ENCODE measurements at places on chromosomes 1 and 21.

DNA sequence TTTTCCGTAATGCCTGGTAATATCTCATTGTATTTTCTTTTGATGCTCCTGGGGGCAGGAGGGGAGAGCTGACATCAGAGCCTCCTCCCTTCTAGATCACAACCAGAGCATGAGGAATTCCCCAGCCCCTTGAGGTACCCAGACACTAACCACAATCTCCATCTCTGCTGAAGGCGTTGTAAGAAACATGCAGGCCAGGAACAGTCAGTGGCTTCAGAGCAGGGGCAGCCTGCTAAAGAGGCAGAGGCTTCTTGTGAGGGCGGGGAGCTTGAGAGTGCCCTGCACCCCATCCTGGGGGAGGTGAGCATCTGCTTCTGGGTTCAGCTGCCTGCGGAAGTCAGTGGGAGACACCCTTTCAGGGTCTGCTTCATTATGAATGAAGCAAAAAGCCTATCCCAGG, 19.0 kb downstream of the MAPKAPK2 start:
- DNase-seq, result no peak

- DNase-seq, result no peak
Observed at GRCh38 chr1:65948609-65949229, 156.0 kb downstream of the PDE4B start.

- DNase-seq, result no peak
Observed at GRCh38 chr1:206836111-206836510, 29.3 kb upstream of the IL20 start.

GRCh38 chr1:40133312-40133665, 27.9 kb upstream of the RLF start:
- no peak for DNase-seq

GRCh38 chr1:69930396-69930795, 275.0 kb downstream of the LRRC40 start:
- DNase-seq, result no peak

GRCh38 chr1:112990271-112990670, 34.3 kb upstream of the SLC16A1 start:
- DNase-seq, result no peak

DNA sequence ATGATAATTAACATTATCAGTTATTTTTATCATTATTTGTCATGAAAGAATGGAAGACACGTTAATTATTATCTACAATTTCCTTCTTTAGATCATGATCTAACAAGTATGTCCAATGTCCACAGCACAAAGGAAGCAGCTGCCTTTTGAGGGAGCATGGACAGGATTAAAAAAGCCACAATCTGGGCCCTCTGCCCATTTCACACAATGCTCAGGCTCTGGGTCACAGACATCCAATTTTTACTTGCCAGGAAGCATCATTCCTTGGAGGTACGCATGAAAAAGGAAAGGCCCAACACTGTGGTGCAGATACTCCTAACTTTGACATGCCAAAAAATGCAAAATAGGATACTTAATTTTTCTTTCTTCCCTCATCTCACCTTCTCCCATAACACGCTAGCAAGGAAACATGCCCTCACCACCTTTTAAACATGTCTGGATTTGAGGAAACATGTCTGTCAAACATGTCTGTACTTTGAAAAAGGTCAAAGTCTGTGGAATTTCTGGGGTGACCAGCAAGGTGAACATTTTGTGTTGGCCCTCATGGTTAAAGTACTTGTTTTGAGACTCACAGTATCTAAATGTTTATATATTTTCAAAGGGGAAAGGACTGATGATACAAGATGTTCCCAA, 40.0 kb downstream of the GADD45A start:
- no peak for DNase-seq

- peak; percentile 88 for DNase-seq
Observed at GRCh38 chr1:229238674-229239415, 32.1 kb upstream of the RAB4A start.

GRCh38 chr21:26920055-26920454, 46.8 kb downstream of the ADAMTS5 start:
- DNase-seq, result no peak

- DNase-seq, result peak; percentile 67
Observed at GRCh38 chr1:209207701-209208286, 375.7 kb upstream of the CAMK1G start.

- no peak for DNase-seq
Observed at GRCh38 chr1:181386951-181387350, 96.4 kb upstream of the CACNA1E start.

DNA sequence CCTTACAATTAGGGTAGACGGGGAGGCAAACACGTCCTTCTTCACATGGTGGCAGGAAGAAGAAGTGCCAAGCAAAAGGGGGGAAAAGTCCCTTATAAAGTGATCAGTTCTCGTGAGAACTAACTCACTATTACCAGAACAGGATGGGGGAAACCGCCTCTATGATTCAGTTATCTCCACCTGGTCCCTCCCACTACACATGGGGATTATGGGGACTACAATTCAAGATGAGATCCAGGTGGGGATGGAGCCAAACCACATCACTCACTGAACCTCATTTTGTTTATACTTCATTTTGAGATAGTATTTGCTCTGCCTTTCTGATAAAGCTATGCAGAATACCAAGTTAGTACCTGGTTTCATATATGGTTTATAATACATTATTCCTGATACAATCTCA, 26.5 kb downstream of the APP start:
- no peak for DNase-seq

DNA sequence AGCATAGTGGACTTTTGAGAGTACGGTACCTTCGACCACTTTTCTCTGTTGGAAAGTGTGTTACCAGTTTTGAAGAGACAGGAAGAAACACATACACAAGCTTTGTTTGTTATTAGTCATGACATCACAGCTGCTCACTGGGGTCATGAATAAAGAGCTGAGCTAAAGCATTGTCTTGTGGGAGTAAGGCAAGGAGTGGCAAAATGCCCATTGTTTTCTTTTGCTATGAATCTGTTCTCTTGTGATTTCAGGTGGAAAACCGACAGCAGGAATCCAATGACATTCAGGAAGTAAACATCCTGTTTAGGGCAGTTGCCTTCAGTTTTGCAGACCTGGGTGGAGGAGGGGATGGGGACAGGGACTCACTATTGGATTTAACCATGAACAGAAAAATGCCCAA, 66.2 kb downstream of the RGL1 start:
- DNase-seq, result no peak

- no peak for DNase-seq
Observed at GRCh38 chr1:99110140-99111041, 105.7 kb upstream of the PLPPR5 start.

DNA sequence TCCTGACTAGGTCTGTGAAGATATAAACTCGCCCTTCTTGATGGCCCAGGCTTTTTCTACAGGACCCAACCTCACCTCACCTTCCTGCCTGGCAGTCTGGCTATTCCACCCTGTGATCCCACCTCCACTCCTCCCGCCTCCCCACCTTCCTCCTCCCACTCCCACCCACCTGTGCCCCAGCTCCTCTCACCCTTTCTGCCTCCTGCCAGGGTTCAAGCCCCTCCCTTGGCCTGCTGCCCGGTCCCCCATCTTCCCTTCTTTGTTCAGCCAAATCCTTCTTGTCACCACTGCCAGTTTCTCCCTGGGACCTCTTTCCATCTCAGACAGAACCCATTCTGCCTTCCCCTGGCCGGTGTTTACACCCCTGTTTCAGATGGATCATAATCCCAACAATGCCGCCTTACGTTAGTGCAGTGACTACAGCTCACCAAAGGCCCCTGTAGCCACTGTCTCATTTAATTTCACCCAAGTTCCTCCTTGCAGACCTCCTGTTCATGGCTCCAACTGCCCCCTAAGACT, 127.5 kb upstream of the EDN2 start:
- no peak for DNase-seq

DNA sequence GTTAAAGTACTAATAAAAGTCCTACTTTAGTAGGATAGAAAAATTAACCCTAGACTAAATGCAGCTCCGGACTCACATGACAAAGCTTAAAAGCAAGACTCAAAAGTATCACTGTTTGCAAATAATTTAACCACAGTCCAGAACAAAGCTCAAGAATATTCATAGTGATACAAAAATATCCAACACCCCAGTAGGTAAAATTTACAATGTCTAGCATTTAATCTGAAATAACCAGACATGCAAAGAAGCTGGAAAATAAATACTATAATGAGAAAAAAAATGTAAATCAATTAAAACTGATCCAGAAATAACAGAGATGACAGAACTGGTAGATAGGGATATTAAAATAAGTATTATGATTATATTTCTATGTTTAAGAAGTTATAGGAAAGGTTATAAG, 67.0 kb downstream of the KIAA0319L start:
- no peak for DNase-seq

DNA sequence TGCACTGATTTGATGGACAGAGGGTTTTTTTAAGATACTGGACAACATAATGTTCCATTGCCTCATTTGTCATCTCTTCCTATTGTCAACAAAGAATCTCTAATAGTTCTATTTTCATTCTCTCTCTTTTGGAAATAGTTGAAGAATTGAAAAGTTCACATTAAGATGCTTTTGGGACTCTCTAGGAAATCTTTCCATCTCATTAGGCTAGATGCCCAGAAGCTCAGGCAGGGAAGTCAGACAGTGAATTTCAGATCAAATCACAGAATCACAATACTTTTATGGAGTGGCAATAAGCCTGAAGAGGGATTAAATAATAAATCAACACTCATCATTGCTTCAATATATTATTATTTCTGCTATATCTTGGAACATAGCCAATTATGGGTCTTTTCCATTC, 29.2 kb downstream of the NEGR1 start:
- DNase-seq, result peak; percentile 5

- no peak for DNase-seq
Observed at GRCh38 chr1:50917138-50918137, 42.6 kb downstream of the FAF1 start.

DNA sequence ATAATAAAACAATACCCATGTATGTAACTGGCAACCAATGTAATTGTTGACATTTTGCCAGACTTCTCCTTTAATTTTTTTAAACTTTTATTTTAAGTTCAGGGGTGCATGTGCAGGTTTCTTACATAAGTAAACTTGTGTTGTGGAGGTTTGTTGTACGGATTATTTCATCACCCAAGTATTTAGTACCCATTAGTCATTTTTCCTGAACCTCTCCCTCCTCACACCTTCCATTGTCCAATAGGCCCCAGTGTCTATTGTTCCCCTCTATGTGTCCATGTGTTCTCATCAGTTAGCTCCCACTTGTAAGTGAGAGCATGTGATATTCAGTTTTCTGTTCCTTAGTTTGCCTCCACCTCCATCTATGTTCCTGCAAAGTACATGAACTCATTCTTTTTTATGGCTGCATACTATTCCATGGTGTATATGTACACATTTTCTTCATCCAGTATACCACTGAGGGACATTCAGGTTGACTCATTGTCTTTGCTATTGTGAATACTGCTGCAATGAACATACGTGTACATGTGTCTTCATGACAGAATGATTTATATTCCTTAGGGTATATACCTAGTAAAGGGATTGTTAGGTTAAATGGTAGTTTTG, 6.7 kb downstream of the DEPDC1 start:
- no peak for DNase-seq

- no peak for DNase-seq
Observed at GRCh38 chr1:16608838-16609560, 4.4 kb downstream of the NBPF1 start.

DNA sequence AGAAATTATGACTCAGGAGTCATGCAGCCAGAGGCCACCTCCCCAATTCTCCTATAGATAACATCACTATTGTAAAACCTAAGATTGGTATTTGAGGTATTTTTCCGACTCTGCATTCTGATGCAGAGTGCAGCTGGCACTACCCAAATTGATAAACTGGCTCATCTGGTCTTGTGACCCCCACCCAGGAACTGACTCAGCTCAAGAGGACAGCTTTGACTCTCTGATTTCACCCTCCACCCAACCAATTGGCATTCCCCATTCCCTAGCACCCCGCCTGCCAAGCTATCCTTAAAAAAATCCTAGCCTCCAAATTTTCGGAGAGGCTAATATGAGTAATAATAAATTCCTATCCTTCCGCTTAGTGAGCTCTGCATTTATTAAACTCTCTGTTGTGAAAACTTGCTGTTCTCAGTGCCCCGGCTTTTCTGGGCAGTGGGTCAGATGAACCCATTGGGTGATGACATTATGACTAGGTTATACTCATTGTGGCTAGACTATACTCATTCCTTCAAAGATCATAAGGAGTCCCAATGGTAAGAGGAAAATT, 39.4 kb upstream of the EPS15 start:
- DNase-seq, result no peak

Data from hippocampal formation (tissue), 2 donors.